HCT116 (cell line): ENCODE measurements at places on chromosomes 1 and 21.

- no peak for DNase-seq
- no peaks in the 10 kb centered on the region for H3K36me3 ChIP-seq
- 0 out of 2 replicates have a peak, but pooled peaks cover 3% of the 10 kb centered on the region for H3K27me3 ChIP-seq
- H3K4me3 ChIP-seq = no peak overlapping the region
- no peak overlapping the region for H3K27ac ChIP-seq
- peaks cover 11% of the 10 kb centered on the region for H3K4me1 ChIP-seq
Measured at GRCh38 chr1:30382496-30382895, 340.9 kb downstream of the MATN1 start.

GRCh38 chr21:27062443-27062842 is 95.6 kb upstream of the ADAMTS5 start:
- no peaks in the 10 kb centered on the region for H3K27me3 ChIP-seq
- H3K4me3 ChIP-seq = no peak overlapping the region
- H3K4me1 ChIP-seq = no peaks in the 10 kb centered on the region

DNA sequence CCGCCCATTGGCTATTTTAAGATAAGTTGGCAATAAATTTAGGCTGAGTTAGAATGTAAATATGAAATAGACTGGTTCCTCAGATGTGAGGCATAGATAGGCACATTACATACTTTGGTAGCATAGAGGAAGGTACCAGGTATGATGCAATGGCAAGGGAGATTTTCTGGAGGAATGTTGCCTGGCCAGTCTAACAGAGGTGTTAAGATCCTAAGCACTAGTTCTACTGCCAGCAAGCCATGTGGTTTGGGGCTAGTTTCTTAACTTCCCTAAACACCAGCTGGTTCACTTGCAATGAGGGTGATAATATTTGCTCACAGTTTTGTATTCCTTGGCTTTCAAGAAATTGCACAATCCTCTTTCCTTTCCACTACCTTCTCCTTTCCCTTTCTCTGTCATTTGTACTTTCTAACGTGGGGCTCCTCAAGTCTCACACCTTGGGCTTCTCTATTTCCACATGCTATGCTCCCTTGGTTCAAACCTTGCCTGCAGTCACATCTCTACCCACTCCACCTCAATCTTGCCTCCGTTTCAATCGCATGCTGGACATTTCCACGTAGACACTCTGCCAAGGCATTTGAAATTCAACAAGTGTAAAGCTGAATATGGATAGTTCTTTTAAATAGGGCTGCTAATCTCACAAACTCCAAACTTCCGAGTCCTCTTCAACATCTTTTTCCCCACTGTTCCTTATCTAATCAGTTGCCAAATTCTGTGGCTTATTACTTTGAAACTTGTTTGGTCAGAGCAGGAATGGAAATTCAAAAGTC is 4.7 kb upstream of the CD55 start:
- no peaks in the 10 kb centered on the region for H3K36me3 ChIP-seq
- DNase-seq = peak; percentile 56
- H3K4me1 ChIP-seq = peaks cover 9% of the 10 kb centered on the region; the same call in 1 of the 2 replicates

DNA sequence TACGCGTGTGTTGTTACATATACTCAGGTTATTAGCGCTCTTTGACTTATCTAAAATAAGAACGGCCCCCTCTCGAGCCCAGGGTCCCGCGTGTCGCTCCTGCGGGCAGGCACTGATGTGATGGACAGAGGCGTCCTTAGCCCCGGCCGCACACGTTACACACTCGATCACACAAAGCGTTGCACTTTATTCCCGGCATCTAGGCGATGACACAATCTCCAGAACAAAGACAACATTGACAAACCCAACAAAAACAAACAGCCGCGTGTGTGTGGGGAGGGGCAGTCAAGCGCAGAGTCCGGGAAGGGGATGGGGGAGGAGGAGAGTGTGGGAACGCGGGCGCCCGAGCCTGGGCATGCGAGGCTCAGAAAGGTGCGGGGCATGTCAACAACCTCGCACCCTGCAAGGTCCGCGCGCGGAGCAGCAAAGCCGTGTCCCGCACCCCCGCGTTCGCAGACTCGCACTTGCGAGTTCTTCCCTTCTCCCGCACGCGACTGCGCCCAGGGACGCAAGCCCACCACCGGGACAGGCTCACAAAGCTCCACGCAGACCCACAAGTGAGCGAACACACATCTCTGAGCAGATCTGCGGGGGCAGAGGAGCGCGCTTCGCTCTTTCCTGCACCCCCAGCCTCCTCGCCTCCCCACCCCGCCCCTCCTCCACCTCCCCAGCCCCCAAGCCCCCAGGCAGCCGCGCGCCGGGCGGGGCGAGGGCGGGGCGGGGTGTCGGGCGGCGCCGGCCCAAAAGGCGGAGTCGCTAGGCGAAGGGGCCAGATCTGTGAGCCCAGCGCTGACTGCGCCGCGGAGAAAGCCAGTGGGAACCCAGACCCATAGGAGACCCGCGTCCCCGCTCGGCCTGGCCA is at the start of gene EFNA1:
TSS of gene EFNA1 (plus strand) at position 772 of the 862 bp plus-strand sequence. CDS start 102 bp downstream, outside the sequence.
- peak within 1 kb of the TSS; percentile 70 for H3K4me3 ChIP-seq
- H3K27me3 ChIP-seq = no peaks in the 10 kb centered on the region
- H3K4me1 ChIP-seq = peaks cover 73% of the 10 kb centered on the region
- peaks cover 12% of the 10 kb centered on the region; the same call in 1 of the 2 replicates for H3K36me3 ChIP-seq

- no peak for DNase-seq
- H3K4me1 ChIP-seq = no peaks in the 10 kb centered on the region; the same call in 1 of the 2 replicates
- H3K4me3 ChIP-seq = no peak overlapping the region
- no peak overlapping the region for H3K27ac ChIP-seq
Measured at GRCh38 chr1:232333419-232333767, 296.5 kb downstream of the SIPA1L2 start.

- no peaks in the 10 kb centered on the region for H3K36me3 ChIP-seq
- no peak for DNase-seq
- no peaks in the 10 kb centered on the region for H3K4me1 ChIP-seq
- no peak overlapping the region for H3K4me3 ChIP-seq
- H3K27me3 ChIP-seq = no peaks in the 10 kb centered on the region
- no peak overlapping the region for H3K27ac ChIP-seq
Measured at GRCh38 chr1:228884615-228885566, 149.6 kb downstream of the RHOU start.

GRCh38 chr1:38022810-38023209 is 10.3 kb downstream of the UTP11 start:
- H3K27ac ChIP-seq = no peak overlapping the region
- peaks cover 79% of the 10 kb centered on the region for H3K36me3 ChIP-seq
- no peak overlapping the region for H3K4me3 ChIP-seq

GRCh38 chr1:180579961-180580611 is 21.3 kb downstream of the OVAAL start:
- H3K4me1 ChIP-seq = no peaks in the 10 kb centered on the region
- no peak overlapping the region for H3K4me3 ChIP-seq
- no peak for DNase-seq
- H3K27me3 ChIP-seq = no peaks in the 10 kb centered on the region

GRCh38 chr1:147391114-147391513 is 148.6 kb downstream of the CHD1L start:
- H3K36me3 ChIP-seq = no peaks in the 10 kb centered on the region
- H3K27me3 ChIP-seq = no peaks in the 10 kb centered on the region
- no peak overlapping the region for H3K4me3 ChIP-seq
- DNase-seq = no peak
- no peaks in the 10 kb centered on the region for H3K4me1 ChIP-seq
- no peak overlapping the region for H3K27ac ChIP-seq

DNA sequence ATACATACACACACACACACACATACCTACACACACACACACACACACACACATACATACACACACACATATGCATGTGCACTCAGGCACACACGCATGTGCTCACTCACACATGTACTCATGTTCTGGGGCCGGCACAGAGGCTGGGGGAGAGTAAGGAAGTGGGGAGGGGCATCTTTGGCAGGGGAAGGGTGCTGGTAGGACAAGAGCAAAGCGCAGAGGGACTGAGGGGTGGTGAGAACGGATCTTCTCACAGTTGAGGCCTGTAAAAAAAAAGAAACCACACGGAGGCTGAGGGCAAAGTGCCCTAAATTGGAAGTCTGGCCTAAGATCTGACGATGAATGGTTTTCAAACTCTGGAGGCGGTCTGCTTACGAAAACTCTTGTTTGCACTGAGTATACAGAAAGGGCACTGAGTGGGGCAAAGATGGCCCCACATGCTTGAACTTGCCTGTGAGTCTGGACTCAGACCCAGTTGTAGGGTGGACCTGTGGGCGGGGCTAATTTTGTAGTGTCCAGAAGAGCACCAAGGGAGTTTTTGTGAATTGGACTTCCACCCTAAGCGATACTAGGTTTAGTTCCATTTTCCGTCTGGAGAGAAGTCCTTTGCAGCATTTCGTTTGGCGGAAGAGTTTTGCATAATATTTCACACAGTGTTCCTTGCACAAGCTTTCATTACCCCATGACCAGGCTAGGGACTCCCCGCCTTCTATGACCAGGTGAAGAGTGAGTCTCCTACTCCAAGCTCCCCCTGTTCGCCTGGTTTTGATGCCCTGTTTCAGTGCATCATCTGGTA is 79.3 kb upstream of the LYST start:
- no peaks in the 10 kb centered on the region for H3K4me1 ChIP-seq
- H3K27me3 ChIP-seq = no peaks in the 10 kb centered on the region
- H3K27ac ChIP-seq = no peak overlapping the region
- no peaks in the 10 kb centered on the region for H3K36me3 ChIP-seq

DNA sequence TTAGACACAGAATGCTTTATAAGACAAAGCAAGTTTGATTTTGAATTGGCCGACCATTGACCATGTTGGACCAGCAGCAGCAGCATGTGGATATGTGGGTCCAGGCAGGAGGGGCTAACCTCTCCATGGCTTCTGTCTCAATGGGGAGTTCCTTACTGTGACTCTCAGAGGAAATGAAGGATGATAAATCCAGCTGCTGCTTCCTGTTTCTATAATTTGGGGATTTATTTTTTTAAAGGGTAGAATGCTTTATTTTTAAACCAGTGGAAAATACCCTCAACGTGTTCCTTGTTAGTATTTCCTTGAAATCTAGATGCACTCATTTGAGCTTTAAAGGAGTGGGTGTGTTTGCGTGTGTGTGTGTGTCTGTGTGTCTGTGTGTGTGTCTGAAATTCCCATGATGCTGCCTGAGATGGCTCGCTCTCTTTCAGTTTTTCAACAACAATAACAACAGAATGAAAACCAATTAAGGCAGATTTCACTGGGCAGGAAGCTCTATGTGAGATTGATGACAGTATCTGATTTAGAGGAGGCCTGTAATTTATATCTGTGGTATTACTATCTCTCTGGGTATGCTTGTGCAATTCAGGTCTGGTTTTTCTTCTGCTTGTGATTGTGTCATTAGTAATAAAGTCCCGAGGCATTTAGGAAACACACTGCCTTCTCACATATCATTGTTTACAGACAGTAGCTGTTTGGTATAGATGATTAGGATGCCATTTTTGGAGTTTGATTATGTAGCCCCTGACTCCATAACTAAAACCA is 86.1 kb upstream of the ZNF326 start:
- no peak overlapping the region for H3K4me3 ChIP-seq
- peaks cover 17% of the 10 kb centered on the region for H3K4me1 ChIP-seq
- no peaks in the 10 kb centered on the region for H3K36me3 ChIP-seq
